ENCODE measurements at places on chromosomes 4 and X. TPM values are rescaled to one million over a fixed set of nuclear protein-coding genes. Genes with fewer than 3 reads are reported as not detected.

DNA sequence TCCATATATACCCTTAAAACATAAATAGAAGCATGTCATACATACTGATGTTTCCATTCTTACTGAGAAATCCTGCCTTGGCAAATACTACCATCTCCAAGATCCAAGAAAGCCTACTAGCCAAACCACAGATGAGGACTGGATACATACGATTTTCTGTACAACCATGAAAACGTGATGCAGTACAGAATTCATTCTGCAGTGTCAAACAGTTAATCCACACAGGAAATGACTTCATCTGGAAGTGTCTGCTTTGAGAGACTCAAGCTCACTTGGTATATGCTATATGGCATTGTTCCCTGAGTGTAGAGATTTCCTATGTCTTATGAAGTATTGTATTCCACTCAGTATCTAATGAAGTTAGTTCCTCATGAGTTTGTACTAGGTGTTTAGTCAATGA lies 94.3 kb downstream of the CT47B1 start:
- no peaks in the 10 kb centered on the region for H3K4me1 ChIP-seq
- DNase-seq, result no peak
- no peak overlapping the region for H3K4me3 ChIP-seq
- H3K27me3 ChIP-seq, result no peaks in the 10 kb centered on the region
- H3K27ac ChIP-seq, result no peak overlapping the region
- H3K36me3 ChIP-seq, result no peaks in the 10 kb centered on the region

The TBC1D19 gene
- total RNA-seq, result 7.8 TPM

GRCh38 chr4:181525634-181526033 lies 717.6 kb upstream of the TENM3 start:
- DNase-seq, result no peak
- no peaks in the 10 kb centered on the region for H3K27me3 ChIP-seq
- H3K27ac ChIP-seq, result no peak overlapping the region
- no peaks in the 10 kb centered on the region for H3K4me1 ChIP-seq
- no peaks in the 10 kb centered on the region for H3K36me3 ChIP-seq

The NCBP2L gene
- total RNA-seq, result not detected

DNA sequence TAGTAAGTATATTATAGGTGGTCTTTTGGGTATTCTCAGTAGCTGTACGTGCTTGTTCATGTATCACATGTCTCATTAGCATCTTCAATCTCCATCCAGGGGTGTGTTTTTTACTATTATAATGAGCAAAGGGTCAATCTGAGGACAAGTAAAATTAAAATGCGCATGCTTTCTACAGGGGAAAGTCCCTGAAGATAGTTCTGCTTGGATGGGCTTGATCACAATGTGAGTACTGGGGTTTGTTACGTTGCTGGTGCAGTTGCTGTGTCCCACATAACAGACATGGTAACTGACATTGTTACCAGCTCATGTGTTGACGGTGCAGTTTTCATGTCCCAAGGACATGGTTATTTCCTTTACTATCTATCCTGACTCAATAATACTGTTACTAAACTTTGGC lies 65.9 kb downstream of the UCHL1 start:
- no peak overlapping the region for H3K27ac ChIP-seq
- no peaks in the 10 kb centered on the region for H3K4me1 ChIP-seq
- H3K4me3 ChIP-seq, result no peak overlapping the region
- H3K27me3 ChIP-seq, result no peaks in the 10 kb centered on the region
- H3K36me3 ChIP-seq, result no peaks in the 10 kb centered on the region

DNA sequence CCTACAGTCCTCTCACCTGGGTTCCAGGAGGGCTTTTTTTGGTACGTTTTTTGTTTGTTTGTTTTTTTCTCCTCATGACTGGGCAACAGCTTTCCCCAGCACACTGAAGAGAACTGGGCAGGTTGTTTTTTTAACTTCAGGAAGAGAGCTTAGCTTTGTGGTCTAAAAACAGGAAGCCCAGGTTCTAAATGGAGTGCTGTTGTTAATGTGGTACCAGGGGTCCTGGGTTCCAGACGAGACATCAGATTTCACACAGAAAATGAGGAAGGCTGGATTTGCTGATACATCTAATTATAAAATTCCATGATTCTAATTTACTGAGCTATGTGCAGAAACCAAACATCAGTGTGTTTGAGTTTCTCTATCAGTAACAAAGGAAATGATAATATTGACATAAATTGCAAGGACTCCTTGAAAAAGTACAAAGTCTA lies 4.2 kb downstream of the MYOZ2 start:
- no peaks in the 10 kb centered on the region for H3K27me3 ChIP-seq
- H3K36me3 ChIP-seq, result no peaks in the 10 kb centered on the region
- peaks cover 19% of the 10 kb centered on the region for H3K4me1 ChIP-seq

The KIAA1210 gene
- not detected for total RNA-seq

DNA sequence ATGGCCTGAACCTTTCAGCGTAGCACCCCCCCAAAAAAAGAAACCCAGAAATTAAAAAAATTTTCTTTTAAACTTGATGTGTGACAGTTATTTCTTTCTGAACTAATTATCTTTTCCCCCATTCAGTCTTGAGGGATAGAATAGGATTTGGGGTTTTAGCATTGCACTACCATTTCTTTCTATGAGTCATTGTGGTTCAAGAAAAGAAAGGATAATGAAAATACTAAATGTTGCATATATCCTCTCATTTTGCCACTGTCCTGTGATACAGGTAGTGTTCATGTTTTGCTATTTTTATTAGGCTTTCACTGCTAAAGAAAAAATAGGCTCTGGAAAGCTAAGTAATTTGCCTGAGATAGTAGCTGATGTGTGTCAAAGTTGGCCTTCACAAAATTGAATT lies 39.4 kb upstream of the DCK start:
- H3K4me1 ChIP-seq, result no peaks in the 10 kb centered on the region
- H3K36me3 ChIP-seq, result peaks cover 2% of the 10 kb centered on the region
- H3K4me3 ChIP-seq, result no peak overlapping the region
- no peaks in the 10 kb centered on the region for H3K27me3 ChIP-seq
- H3K27ac ChIP-seq, result no peak overlapping the region
- no peak for DNase-seq

- H3K27ac ChIP-seq, result no peak overlapping the region
- H3K4me3 ChIP-seq, result no peak overlapping the region
- H3K4me1 ChIP-seq, result no peaks in the 10 kb centered on the region
- no peaks in the 10 kb centered on the region for H3K27me3 ChIP-seq
Observed at GRCh38 chr4:24130637-24131036, 240.8 kb upstream of the PPARGC1A start.

GRCh38 chr4:35897808-35898207 lies 346.5 kb downstream of the ARAP2 start:
- no peak overlapping the region for H3K4me3 ChIP-seq
- DNase-seq, result no peak
- no peak overlapping the region for H3K27ac ChIP-seq
- H3K4me1 ChIP-seq, result no peaks in the 10 kb centered on the region
- H3K36me3 ChIP-seq, result no peaks in the 10 kb centered on the region
- H3K27me3 ChIP-seq, result no peaks in the 10 kb centered on the region

The GIMD1 gene
- not detected for total RNA-seq

The SOD3 gene
- total RNA-seq, result not detected

DNA sequence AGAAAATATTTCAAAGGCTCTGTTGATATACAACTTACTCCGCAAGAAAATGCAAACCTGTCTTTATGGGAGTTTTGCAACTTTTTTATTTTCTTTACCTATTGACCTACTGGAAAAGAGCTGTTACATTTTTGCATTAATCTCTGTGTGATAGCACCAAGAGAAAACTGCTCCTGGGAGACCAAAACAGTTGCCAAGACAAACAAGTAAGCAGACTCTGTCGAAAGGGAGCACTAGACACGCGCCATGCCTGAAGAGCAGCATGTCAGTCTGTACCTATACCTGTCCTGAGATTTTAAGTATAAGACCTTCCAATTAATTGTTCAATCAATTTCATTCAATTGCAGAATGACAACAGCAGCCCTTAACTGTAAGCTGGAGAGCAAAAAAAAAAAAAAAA lies 56.0 kb upstream of the TECRL start:
- H3K27ac ChIP-seq, result no peak overlapping the region
- no peaks in the 10 kb centered on the region for H3K27me3 ChIP-seq
- no peak overlapping the region for H3K4me3 ChIP-seq
- no peaks in the 10 kb centered on the region for H3K4me1 ChIP-seq
- no peak for DNase-seq

The ARHGAP6 gene
- 1.8 TPM for total RNA-seq

DNA sequence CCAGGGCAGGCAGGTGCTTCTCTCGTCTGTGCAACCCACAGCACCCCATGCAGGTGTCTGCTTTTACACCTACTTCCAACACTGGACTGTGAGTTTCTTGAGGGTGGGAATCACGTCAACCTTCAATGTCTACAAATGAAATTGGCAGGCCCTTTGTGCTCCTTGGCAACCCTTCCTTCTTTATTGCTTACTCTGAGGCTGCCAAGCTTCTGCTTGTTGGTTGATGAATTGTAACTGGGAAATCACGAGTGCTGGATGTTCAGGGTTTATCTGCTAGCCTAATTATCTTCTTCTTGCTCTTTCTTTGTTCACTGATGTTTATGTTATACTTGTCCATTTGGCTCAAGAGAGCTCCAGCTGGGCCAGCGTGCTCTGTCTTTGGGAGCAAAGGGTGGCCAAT lies 2.5 kb upstream of the DGAT2L6 start:
- no peak overlapping the region for H3K4me3 ChIP-seq
- H3K4me1 ChIP-seq, result no peaks in the 10 kb centered on the region
- H3K36me3 ChIP-seq, result no peaks in the 10 kb centered on the region
- H3K27me3 ChIP-seq, result no peaks in the 10 kb centered on the region
- DNase-seq, result no peak
- no peak overlapping the region for H3K27ac ChIP-seq

DNA sequence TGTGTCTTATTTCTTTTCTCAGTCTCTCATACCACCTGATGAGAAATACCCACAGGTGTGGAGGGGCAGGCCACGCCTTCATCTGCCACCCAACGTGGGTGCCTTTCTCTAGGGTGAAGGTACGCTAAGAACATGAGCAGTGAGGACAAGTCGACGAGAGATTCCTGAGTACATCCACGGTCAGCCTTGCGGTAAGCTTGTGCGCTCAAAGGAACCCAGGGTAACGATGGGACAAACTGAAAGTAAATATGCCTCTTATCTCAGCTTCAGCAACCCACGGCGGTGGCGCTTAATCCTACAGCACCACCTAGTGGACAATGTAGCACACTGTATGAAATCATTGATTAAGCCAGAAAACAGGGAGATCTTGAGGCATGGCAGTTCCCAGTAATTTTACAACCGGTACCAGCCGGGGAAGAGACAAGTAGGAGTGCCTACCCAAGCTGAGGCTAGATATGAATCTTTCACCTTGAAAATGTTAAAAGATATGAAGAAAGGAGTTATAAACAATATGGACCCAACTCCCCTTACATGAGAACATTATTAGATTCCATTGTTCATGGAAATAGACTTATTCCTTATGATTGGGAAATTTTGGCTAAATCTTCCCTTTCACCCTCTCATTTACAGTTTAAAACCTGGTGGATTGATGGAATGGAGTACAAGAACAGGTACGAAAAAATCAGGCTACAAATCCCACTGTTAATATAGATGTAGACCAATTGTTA lies 63.0 kb downstream of the ZNF732 start:
- no peaks in the 10 kb centered on the region for H3K4me1 ChIP-seq
- H3K4me3 ChIP-seq, result peak overlapping the region; percentile 86
- peak; percentile 53 for DNase-seq
- H3K27ac ChIP-seq, result peak overlapping the region; percentile 58
- no peaks in the 10 kb centered on the region for H3K36me3 ChIP-seq
- H3K27me3 ChIP-seq, result no peaks in the 10 kb centered on the region

DNA sequence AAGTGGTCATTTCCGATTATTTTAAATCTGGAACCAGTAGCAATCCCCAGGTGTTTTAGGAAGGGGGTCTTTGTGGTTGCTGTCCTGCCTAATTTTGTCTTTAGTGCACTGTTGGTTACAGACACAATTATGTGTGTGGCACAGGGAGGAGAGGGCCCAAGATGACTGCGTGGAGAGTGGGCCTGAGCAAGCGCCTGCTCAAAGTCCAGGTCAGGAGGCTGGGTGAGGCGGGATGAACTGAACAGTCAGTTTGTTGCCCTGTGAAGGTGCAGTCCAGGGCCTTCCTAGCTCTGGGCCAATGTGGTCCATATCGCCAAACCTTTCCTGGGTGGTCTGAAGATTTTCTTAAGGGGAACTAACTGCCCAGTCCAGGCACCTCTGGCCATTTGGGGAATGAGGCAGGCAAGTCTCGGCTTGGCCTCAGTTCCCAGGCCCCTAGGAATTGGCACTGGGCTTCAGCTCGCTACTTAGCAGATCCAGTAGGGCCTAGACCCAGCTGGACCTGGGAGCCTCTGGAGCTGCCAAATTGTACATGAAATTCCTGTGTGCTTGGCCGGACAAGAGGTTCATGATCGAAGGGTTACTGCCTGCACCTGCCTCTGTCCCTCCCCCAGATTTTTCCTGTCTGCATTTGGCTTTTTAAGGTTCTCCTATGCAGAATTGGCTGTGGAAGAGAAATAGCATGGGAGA lies 47.6 kb downstream of the ANAPC4 start:
- no peaks in the 10 kb centered on the region for H3K4me1 ChIP-seq
- H3K27me3 ChIP-seq, result no peaks in the 10 kb centered on the region
- no peak overlapping the region for H3K27ac ChIP-seq
- no peak for DNase-seq
- no peak overlapping the region for H3K4me3 ChIP-seq

DNA sequence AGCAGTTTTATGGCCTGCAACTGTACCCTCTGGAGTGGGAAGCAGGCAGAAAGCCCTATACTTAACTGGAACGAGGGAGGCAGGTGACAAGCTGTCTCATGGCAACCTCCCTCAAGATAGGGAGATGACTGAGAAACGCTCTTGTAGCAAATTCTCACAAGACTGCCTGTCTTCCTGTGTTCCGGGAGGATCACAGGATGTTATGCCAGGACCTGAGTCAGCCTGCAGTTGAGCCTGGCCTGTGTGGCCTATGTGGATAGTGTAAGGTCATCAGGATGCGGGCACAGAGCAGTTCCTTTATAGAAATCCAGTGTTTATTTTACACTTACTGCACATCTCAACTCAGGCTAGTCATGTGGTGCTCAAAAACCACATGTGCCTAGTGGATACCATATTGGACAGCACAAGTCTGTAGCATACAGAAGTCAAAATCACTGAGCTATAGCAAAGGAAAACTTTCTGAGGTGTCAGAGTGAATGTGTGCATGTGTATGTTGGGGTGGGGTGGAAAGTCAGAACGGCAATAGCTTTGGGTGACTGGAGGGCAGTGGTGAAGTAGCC lies 25.2 kb downstream of the TAF7L start:
- H3K27ac ChIP-seq, result no peak overlapping the region
- no peaks in the 10 kb centered on the region for H3K36me3 ChIP-seq
- H3K4me3 ChIP-seq, result no peak overlapping the region
- H3K4me1 ChIP-seq, result no peaks in the 10 kb centered on the region

The ABCB7 gene
- total RNA-seq, result 22.1 TPM

- no peak for DNase-seq
- H3K27ac ChIP-seq, result no peak overlapping the region
- H3K4me3 ChIP-seq, result no peak overlapping the region
- no peaks in the 10 kb centered on the region for H3K4me1 ChIP-seq
- no peaks in the 10 kb centered on the region for H3K27me3 ChIP-seq
- H3K36me3 ChIP-seq, result no peaks in the 10 kb centered on the region
Observed at GRCh38 chr4:167100120-167100519, 134.2 kb downstream of the SPOCK3 start.

The CCDC160 gene
- total RNA-seq, result not detected

- H3K4me3 ChIP-seq, result no peak overlapping the region
- H3K27ac ChIP-seq, result no peak overlapping the region
- H3K4me1 ChIP-seq, result peaks cover 47% of the 10 kb centered on the region
- no peaks in the 10 kb centered on the region for H3K36me3 ChIP-seq
- H3K27me3 ChIP-seq, result peaks cover 9% of the 10 kb centered on the region
- no peak for DNase-seq
Observed at GRCh38 chr4:4855301-4856070, 4.0 kb upstream of the MSX1 start.

The NWD2 gene
- not detected for total RNA-seq

The TLL1 gene
- not detected for total RNA-seq

The IL13RA2 gene
- total RNA-seq, result not detected
